H1 (cell line): ENCODE measurements at places on chromosomes 5 and 9.

DNA sequence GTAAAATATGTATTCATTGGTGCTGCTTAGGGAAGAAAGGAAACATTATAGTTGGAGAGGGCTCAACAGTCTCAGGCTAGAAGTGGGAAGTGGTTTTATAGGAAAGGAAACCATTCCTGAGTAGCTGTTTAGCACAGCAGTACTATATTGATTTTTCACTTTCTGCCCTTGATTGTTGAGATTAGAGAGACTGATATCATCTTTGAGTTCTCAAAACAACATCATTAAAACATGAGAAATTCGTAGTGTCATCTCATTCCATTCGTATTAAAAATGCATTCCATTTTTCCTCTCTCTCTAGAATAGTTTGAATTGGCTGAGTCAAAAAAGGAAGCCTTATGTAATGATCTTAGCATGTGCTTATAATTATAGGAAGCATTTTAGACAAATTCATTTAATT lies 14.1 kb downstream of the POLR3G start:
- DNase-seq = no peak

GRCh38 chr5:88782571-88782970 lies 100.4 kb downstream of the MEF2C start:
- DNase-seq = no peak

GRCh38 chr5:93874491-93874890 lies 133.1 kb upstream of the POU5F2 start:
- no peak for DNase-seq

- DNase-seq = no peak
Measured at GRCh38 chr5:133846478-133847226, 121.8 kb downstream of the C5orf15 start.

GRCh38 chr5:80072103-80073073 lies 37.2 kb downstream of the THBS4 start:
- DNase-seq = no peak

- DNase-seq = peak; percentile 81
Measured at GRCh38 chr9:34651876-34652601, at the start of gene IL11RA. TSS of gene IL11RA (plus strand) at chr9:34652185. CDS start at chr9:34655218, 3,033 bp downstream.
